ENCODE measurements at places on chromosomes 2 and 18. TPM values are rescaled to one million over a fixed set of nuclear protein-coding genes. Genes with fewer than 3 reads are reported as not detected.

- no peak overlapping the region for H3K27ac ChIP-seq
- H3K4me1 ChIP-seq: peaks cover 3% of the 10 kb centered on the region
- no peak for DNase-seq
- no peak overlapping the region for H3K4me3 ChIP-seq
Observed at GRCh38 chr2:42087137-42087856, 39.5 kb downstream of the PKDCC start.

GRCh38 chr18:64854112-64854511, 705.2 kb upstream of the LINC00305 start:
- no peaks in the 10 kb centered on the region for H3K27me3 ChIP-seq
- H3K4me3 ChIP-seq: no peak overlapping the region
- H3K4me1 ChIP-seq: no peaks in the 10 kb centered on the region
- H3K27ac ChIP-seq: no peak overlapping the region

GRCh38 chr2:219641390-219642068, 14.1 kb downstream of the SLC4A3 start:
- no peaks in the 10 kb centered on the region for H3K36me3 ChIP-seq
- H3K27me3 ChIP-seq: peaks cover 10% of the 10 kb centered on the region
- H3K27ac ChIP-seq: no peak overlapping the region
- DNase-seq: peak; percentile 40
- peaks cover 6% of the 10 kb centered on the region for H3K4me1 ChIP-seq

GRCh38 chr2:144937910-144938709, 418.2 kb upstream of the ZEB2 start:
- H3K27me3 ChIP-seq: no peaks in the 10 kb centered on the region
- H3K36me3 ChIP-seq: no peaks in the 10 kb centered on the region
- no peak for DNase-seq

DNA sequence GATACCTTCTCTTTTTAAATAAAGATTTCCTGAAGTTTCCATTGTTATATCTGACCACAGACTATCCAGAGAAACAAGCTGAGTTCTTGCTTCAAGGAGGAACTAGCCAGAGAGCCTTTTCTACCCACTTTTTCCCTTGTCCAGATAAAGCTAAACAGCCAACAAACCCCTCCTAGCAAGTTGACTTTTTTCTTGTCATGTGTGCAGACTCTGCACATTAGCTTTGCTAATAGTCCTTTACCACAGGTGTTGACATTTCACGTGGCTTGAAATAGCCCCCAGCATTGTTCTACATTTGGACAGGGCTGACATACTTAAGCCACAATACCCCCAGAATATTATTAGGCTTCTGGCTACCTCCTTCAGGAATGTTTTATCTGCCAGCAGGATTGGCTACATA, 40.7 kb downstream of the PCBP1 start:
- no peak for DNase-seq
- H3K27ac ChIP-seq: no peak overlapping the region
- H3K4me1 ChIP-seq: peaks cover under 1% of the 10 kb centered on the region
- no peak overlapping the region for H3K4me3 ChIP-seq

- no peak overlapping the region for H3K27ac ChIP-seq
- no peaks in the 10 kb centered on the region for H3K27me3 ChIP-seq
- H3K36me3 ChIP-seq: peaks cover 59% of the 10 kb centered on the region
- no peak overlapping the region for H3K4me3 ChIP-seq
- DNase-seq: no peak
Observed at GRCh38 chr2:26279886-26280285, 35.1 kb downstream of the HADHB start.

- no peaks in the 10 kb centered on the region for H3K27me3 ChIP-seq
- H3K27ac ChIP-seq: no peak overlapping the region
- H3K4me1 ChIP-seq: peaks cover 3% of the 10 kb centered on the region
- no peaks in the 10 kb centered on the region for H3K36me3 ChIP-seq
- DNase-seq: peak; percentile 91
- H3K4me3 ChIP-seq: no peak overlapping the region
Observed at GRCh38 chr2:72220170-72220569, 72.5 kb upstream of the CYP26B1 start.

GRCh38 chr18:32831781-32832180, 59.0 kb upstream of the KLHL14 start:
- no peak overlapping the region for H3K4me3 ChIP-seq
- no peak overlapping the region for H3K27ac ChIP-seq
- H3K4me1 ChIP-seq: no peaks in the 10 kb centered on the region
- H3K36me3 ChIP-seq: no peaks in the 10 kb centered on the region

DNA sequence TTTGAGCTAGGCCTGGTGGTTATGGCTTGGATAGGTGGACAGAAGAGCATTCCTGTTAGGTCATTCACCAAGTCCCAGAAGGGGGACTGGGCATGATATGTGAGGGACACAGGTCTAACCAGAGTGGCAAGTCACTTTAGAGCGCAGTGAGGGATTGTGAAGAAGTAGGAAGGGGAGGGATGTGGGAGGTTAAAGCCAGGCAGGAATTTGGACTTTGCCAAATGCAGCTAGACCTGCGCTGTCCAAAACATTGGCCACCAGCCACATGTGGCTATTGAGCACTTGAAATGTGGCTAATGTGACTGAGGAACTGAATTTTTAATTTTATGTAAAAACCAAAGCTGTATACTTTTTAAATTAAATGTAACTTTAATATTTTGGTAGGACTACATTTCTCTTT, 23.7 kb downstream of the GCKR start:
- H3K4me1 ChIP-seq: peaks cover 3% of the 10 kb centered on the region
- no peak for DNase-seq
- peaks cover 83% of the 10 kb centered on the region for H3K27me3 ChIP-seq

DNA sequence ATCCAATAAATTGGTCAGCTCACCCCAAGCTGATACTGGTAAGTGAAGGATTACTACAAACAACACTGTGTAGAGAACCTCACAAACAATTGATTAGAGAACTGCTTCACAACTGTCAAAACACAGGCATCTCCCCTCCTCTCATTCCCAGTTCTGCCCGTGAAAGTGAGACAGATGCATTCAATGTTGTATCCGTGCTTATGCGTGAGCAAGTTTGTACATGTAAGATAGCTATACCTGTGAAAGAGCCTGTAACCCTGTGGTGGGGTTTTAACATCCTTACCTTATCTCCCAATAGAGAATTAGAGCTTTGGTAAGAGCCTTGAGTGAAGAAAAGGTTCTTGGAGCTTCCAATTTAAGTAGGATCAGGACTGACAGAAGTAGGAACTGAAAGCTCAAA, 9.1 kb downstream of the MARCHF4 start:
- no peak overlapping the region for H3K4me3 ChIP-seq
- no peak overlapping the region for H3K27ac ChIP-seq
- no peak for DNase-seq
- peaks cover 13% of the 10 kb centered on the region for H3K4me1 ChIP-seq
- H3K36me3 ChIP-seq: no peaks in the 10 kb centered on the region
- H3K27me3 ChIP-seq: no peaks in the 10 kb centered on the region

- no peak overlapping the region for H3K27ac ChIP-seq
- DNase-seq: peak; percentile 39
- peaks cover 4% of the 10 kb centered on the region for H3K4me1 ChIP-seq
- no peaks in the 10 kb centered on the region for H3K27me3 ChIP-seq
- no peaks in the 10 kb centered on the region for H3K36me3 ChIP-seq
- H3K4me3 ChIP-seq: no peak overlapping the region
Observed at GRCh38 chr2:20609349-20609994, 41.4 kb downstream of the HS1BP3 start.

DNA sequence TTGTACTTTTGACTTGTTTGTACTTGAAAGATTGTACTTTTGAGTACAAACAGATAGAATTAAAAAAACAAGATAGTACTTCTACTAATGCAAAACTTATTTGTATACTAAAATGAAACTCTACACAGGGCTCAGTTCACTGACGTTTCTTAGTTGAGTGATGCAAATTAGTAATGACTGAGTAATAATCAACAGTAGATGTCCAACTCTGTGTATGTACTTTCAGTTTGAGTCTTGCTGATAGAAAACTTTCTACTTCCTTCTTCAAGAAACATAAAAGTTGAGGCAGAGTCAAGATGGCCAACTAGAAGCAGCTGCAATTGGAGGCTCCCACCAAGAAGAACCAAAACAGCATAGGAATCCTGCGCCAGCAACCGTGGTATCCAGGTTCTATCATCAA, 585.0 kb downstream of the NR4A2 start:
- no peak for DNase-seq
- no peak overlapping the region for H3K27ac ChIP-seq
- no peaks in the 10 kb centered on the region for H3K27me3 ChIP-seq
- no peaks in the 10 kb centered on the region for H3K36me3 ChIP-seq

GRCh38 chr2:190791347-190791975, 89.2 kb upstream of the GLS start:
- H3K4me1 ChIP-seq: peaks cover 6% of the 10 kb centered on the region
- no peaks in the 10 kb centered on the region for H3K36me3 ChIP-seq
- H3K27me3 ChIP-seq: no peaks in the 10 kb centered on the region
- no peak overlapping the region for H3K4me3 ChIP-seq

GRCh38 chr2:50126845-50127244, 905.1 kb downstream of the NRXN1 start:
- no peak for DNase-seq
- H3K36me3 ChIP-seq: no peaks in the 10 kb centered on the region
- H3K27ac ChIP-seq: no peak overlapping the region

DNA sequence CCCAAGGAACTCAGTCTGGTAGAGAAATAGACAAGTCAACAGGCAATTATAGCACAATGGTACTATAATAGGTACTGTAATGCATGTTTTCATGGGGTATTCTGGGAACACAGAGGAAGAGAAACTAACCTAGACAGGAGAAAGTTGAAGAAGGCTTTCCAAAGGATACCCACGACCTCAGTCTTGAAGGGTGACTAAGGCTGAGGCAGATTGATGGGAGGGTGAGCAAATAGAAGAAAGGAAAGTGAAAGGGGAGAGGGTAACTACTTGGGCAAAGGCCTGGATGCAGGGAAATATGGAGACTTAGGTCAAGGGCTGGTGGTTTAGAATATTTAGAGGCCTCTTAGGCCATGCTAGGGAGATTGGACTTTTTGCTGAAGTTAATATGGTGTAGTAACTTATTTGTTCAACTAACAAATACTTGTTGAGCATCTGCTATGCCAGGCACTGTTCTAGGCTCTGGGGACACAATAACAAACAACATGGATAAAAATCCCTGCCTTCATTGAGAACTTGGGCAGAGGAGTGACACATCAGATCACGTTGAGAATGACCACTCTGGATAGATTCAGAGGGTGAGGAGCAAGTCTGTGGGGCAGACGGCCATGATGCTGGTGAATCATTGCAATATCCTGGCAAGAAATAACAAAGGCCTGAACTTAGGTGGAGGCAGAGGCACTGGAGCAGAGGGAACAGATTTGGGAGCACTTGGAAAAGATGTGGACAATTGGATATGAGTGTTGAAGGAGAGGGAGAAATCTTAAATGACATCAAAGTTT, 56.4 kb downstream of the PLB1 start:
- H3K27me3 ChIP-seq: no peaks in the 10 kb centered on the region
- peaks cover 11% of the 10 kb centered on the region for H3K4me1 ChIP-seq
- no peak overlapping the region for H3K4me3 ChIP-seq

GRCh38 chr18:67670024-67670543, 153.6 kb upstream of the DSEL start:
- H3K27me3 ChIP-seq: no peaks in the 10 kb centered on the region
- no peaks in the 10 kb centered on the region for H3K36me3 ChIP-seq
- no peak overlapping the region for H3K27ac ChIP-seq
- H3K4me3 ChIP-seq: no peak overlapping the region

GRCh38 chr2:185291035-185291647, 447.5 kb upstream of the FSIP2 start:
- H3K4me1 ChIP-seq: no peaks in the 10 kb centered on the region
- H3K36me3 ChIP-seq: no peaks in the 10 kb centered on the region
- no peak overlapping the region for H3K27ac ChIP-seq
- DNase-seq: peak; percentile 91

DNA sequence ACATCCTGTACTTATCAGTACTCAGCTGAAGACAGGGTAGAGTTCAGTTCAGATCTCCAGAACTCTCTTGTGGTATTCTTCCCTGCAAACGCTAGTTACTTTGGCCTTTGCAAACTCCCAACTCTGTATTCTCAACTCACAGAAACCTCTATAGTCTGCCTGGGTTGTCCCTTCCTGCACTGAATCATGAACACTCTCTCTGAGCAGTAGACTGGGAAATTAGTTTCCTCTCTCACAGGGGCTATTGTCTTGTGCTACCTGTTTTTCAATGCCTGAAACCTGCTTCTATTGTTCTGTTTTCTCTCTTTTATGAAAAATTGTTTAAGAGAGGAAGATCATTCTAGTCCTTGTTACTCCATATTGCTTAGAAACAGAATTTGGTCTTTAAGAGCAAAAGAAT, 134.7 kb downstream of the VIT start:
- no peak overlapping the region for H3K4me3 ChIP-seq
- no peaks in the 10 kb centered on the region for H3K27me3 ChIP-seq
- H3K27ac ChIP-seq: no peak overlapping the region
- H3K4me1 ChIP-seq: no peaks in the 10 kb centered on the region
- no peaks in the 10 kb centered on the region for H3K36me3 ChIP-seq
- no peak for DNase-seq

DNA sequence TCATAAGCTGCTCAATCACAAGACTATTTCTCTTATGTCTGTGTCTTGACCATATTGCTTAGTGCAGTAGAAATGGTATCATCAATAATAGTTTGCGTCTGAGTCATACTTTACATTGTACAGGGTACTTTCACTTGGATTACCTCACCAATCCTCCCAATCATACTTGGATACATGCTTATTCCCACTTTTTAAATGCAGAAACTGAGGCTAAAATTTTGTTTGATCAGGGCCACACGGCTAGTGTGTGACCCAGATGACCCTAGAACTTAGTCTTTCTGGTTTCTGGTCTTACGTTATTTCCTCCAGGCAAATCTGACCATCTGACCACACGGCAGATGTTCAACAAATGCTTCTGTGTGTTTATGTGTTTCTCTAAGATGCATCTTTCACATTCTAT, 23.8 kb upstream of the CCL20 start:
- H3K27me3 ChIP-seq: no peaks in the 10 kb centered on the region
- H3K4me3 ChIP-seq: no peak overlapping the region
- no peak overlapping the region for H3K27ac ChIP-seq
- no peaks in the 10 kb centered on the region for H3K4me1 ChIP-seq
- no peaks in the 10 kb centered on the region for H3K36me3 ChIP-seq

DNA sequence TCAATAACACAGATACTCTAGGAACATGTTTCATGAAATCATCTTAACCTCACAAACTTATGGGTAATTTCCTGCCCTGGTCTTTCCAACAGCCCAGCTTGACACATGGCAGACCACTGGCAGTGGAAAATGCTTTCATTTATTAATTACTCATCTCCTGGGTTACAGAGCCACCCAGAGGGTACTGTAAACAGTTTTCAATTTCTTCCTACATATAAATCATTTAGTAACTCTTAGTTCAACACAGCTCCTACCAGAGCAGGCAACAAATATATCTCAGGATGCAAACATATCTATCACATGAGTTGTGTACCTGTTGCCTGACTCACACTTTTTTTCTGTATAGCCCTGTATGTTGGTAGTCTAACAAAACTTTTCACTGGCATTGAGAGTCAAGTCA, 99.2 kb upstream of the VRK2 start:
- H3K4me1 ChIP-seq: no peaks in the 10 kb centered on the region
- H3K4me3 ChIP-seq: no peak overlapping the region
- no peak for DNase-seq
- H3K36me3 ChIP-seq: no peaks in the 10 kb centered on the region
- H3K27me3 ChIP-seq: no peaks in the 10 kb centered on the region
- no peak overlapping the region for H3K27ac ChIP-seq

LRATD1 gene
- total RNA-seq: 1.1 TPM

ANKRD62 gene
- total RNA-seq: not detected

RAX gene
- total RNA-seq: not detected

PLCL1 gene
- 0.04 TPM for total RNA-seq

TUBA3E gene
- not detected for total RNA-seq

SDC1 gene
- 11.0 TPM for total RNA-seq

LIMS4 gene
- total RNA-seq: 0.48 TPM

SPR gene
- 15.2 TPM for total RNA-seq

TMEM198 gene
- 3.9 TPM for total RNA-seq

KHK gene
- 3.3 TPM for total RNA-seq

RAPGEF4 gene
- 0.77 TPM for total RNA-seq

TMEM37 gene
- 9.5 TPM for total RNA-seq

DCC gene
- total RNA-seq: 0.41 TPM

SPDYA gene
- total RNA-seq: 0.54 TPM

MOB1A gene
- 91.9 TPM for total RNA-seq

PKDCC gene
- total RNA-seq: 44.8 TPM
